ENCODE measurements at places on chromosomes 1 and 21.

GRCh38 chr1:54011316-54012007 is 6.5 kb downstream of the LDLRAD1 start:
- DNase-seq: no peak

- DNase-seq: no peak
Measured at GRCh38 chr1:64839261-64839660, 94.4 kb downstream of the RAVER2 start.

- no peak for DNase-seq
Measured at GRCh38 chr1:35539824-35540261, 17.4 kb downstream of the KIAA0319L start.

- no peak for DNase-seq
Measured at GRCh38 chr1:201468501-201468843, 516 bp downstream of the PHLDA3 start.

DNA sequence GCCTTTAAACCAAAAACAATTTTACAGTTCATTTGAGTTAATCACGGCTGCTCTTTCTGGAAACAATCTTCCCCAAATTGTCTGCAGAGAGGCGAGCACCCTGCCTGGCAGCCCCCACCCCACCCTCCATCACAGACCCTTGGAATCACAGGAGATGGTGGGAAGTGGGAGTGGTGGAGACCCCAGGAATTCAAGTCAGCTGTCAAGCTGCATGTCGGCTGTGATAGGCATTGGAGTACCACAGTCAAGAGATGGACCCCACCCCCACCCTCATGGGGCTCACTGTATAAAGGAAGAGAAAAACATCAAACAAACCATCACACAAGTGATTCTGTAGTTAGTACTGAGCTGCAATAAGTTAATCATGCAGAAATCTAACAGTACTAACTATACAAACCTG is 360.4 kb downstream of the MATN1 start:
- DNase-seq: no peak

DNA sequence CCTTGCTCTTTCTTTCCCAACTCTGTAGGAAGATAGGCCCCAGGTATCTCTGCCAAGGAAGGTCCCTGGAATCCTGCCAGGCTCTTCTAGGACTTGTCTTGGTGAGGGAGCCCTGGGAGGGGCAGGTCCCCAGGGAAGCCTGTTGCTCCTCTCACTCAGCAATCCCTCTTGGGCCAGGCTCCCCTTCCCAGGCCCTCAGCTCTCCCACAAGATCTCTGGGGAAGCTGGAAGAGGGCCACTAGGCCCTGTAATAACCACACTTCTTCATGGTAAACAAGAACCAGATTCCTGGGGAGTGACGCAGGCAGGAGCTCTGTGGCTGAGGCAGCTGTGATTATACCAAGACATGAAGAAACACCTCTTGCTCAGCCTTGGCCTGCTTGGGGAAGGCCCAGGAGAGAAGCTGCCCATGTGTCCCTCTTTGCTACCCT is 9.9 kb upstream of the MAPKAPK2 start:
- no peak for DNase-seq

Measured in NCI-H1092 treated with DMSO at 0.1 percent for 48 hours (cell line).